Memory B cell (primary cell): ENCODE measurements at places on chromosomes 1 and 21.

DNA sequence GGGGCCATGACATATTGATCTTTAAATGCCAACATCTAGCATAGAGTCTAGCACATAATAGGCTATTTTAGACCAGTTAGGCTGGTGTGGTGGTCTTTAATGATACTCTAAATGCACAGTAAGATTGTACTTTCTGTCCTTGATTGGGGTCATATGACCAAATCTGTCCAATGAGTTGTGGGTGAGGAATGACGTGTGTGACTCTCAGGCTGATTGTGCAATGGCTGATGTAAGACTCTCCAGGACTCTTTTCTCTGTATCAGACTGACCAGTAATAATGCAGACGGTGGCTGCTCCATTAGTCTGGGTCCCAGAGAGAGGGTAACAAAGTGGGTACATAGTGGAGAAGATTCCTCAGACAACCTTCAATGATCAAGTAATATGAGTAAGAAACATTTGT lies 541.6 kb upstream of the CAMK1G start:
- no peak for DNase-seq
- H3K27ac ChIP-seq = no peak overlapping the region
- no peaks in the 10 kb centered on the region for H3K27me3 ChIP-seq
- H3K36me3 ChIP-seq = no peaks in the 10 kb centered on the region

DNA sequence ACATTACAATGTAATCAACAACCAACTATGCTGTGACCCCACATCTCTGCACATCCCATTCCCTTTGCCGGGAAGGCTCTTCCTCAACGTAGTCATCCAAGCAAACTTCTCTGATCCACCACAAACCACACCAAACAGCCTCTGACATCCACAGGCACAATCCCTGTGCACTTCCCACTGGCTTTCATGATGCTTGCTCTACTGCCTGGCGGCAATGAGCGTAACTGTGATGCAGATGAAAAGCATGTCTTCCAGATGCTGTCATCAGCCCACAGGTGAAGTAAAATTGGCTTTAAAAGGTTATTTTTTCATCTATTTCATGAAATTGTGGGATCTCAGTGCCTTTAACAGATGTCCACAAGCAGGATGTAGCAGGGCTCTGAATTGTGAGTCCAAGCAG lies 635.2 kb downstream of the SMYD3 start:
- H3K4me1 ChIP-seq = no peaks in the 10 kb centered on the region
- H3K4me3 ChIP-seq = no peak overlapping the region
- H3K27me3 ChIP-seq = no peaks in the 10 kb centered on the region
- H3K27ac ChIP-seq = no peak overlapping the region
- H3K36me3 ChIP-seq = peaks cover 23% of the 10 kb centered on the region

DNA sequence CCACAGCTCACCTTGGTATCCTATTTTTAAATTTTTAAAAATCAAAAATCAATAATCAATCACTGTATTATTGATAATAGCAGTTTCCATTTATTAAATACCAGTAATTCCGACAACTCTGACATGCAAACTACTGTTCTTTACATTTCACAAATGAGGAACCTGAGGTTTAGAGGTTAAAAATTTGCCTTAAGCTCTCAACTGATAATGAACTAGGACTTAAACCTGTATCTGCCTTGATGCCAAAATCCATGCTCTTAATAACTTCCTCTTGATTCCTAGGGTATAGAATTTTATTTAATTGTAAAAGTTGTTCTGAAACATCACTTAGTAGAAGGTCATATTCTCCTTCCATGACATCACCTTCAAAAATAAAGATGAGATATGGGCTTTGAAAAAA lies 5.6 kb downstream of the ARHGAP29 start:
- H3K36me3 ChIP-seq = no peaks in the 10 kb centered on the region
- DNase-seq = no peak
- peaks cover 21% of the 10 kb centered on the region for H3K27me3 ChIP-seq

GRCh38 chr21:27688773-27689172 lies 721.9 kb upstream of the ADAMTS5 start:
- no peak overlapping the region for H3K27ac ChIP-seq
- no peak for DNase-seq
- no peak overlapping the region for H3K4me3 ChIP-seq
- no peaks in the 10 kb centered on the region for H3K4me1 ChIP-seq
- H3K36me3 ChIP-seq = no peaks in the 10 kb centered on the region

GRCh38 chr1:3068564-3069431 lies at the start of gene PRDM16:
Gene PRDM16, plus strand, starts transcription at chr1:3069203. Its CDS starts 57 bp downstream, at chr1:3069260.
- DNase-seq = no peak
- no peak within 1 kb of the TSS for H3K27ac ChIP-seq
- H3K27me3 ChIP-seq = peaks cover 8% of the 10 kb centered on the region
- peak within 1 kb of the TSS; percentile 81 for H3K4me3 ChIP-seq
- H3K36me3 ChIP-seq = no peaks in the 10 kb centered on the region

DNA sequence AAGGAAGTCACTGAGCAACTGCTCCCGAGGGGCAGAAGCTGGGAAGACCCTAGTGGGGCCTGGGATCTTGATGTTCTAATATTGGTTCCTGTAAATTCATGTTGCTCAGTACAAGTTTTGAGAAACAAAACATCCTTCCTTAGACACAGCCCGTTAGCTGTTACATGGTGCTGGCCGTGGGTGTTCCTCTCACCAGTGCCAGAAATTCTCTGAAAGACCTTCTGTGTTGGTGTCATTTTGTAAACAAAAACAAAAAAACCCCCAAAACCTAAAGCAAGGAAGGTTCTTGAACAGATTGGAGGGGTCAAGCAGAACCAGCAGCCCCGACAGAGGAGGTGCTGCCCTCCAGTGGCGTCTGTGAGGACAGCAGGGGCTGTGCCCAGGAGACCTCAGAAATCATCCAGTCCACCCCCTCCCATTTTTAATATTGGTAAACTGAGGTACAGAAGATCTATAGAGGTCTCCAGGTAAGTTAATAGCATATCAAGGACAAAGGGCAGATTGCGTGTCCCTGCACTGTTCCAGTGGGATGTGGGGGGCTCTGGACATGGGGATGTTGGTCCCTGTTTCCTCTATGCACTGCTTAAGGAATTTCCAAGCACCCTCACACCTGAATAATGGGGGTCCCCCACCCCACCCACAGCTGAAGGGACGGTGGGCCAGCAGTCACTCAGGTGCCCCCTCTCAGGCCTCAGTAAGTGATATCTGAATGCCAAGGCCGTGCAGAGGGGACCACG lies 38.2 kb downstream of the SLC2A7 start:
- H3K27me3 ChIP-seq = peaks cover 12% of the 10 kb centered on the region
- DNase-seq = peak; percentile 67
- H3K27ac ChIP-seq = no peak overlapping the region

GRCh38 chr21:36400719-36401118 lies 15.5 kb downstream of the CHAF1B start:
- no peaks in the 10 kb centered on the region for H3K27me3 ChIP-seq
- H3K36me3 ChIP-seq = peaks cover 16% of the 10 kb centered on the region
- no peak for DNase-seq
- no peak overlapping the region for H3K27ac ChIP-seq

- peaks cover 17% of the 10 kb centered on the region for H3K27me3 ChIP-seq
- H3K27ac ChIP-seq = no peak overlapping the region
- H3K4me3 ChIP-seq = no peak overlapping the region
- no peaks in the 10 kb centered on the region for H3K36me3 ChIP-seq
Observed at GRCh38 chr1:119605686-119606085, 42.4 kb downstream of the ZNF697 start.
